NCI-H1930 (cell line): ENCODE measurements at places on chromosomes 3 and 15.

- no peak for DNase-seq
These were observed at the start of gene SCG5 for GRCh38 chr15:32641517-32642059. Gene SCG5 (plus strand): TSS chr15:32641710. CDS start chr15:32643593, 1,883 bp downstream.

GRCh38 chr15:65275728-65276126 lies 11.0 kb downstream of the PARP16 start:
- DNase-seq = no peak

- no peak for DNase-seq
These were observed 34.7 kb downstream of the GBE1 start for GRCh38 chr3:81726735-81727134.

DNA sequence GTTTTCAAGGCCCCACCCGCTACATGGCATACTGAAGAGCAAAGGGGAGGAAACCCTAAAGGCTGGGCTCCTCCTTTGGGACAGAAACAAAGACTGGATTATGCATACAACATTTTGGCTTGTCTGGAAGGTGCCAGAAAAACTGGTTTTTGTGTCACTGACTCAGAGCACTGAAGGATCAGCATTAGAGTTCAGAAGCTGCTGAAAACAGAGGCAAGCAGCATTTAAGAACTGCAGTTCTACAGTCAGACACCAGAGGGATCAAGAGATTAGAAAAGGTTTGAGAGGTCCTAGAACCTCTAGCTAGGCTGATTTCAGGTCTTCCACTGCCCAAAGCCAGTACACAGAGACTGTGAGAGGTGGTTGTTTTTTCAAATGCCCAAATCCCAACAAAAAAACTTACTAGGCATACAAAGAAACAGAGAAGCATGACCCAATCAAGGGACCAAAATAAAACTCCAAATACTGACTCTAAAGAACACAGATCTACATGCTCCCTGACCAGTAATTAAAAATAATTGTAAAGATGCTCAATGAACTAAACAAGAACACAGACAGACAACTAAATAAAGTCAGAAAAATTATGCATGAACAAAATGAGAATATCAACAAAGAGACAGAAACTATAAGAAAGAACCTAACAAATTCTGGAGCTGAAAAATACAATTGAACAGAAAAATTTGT lies 91.2 kb downstream of the SENP2 start:
- DNase-seq = peak; percentile 6

DNA sequence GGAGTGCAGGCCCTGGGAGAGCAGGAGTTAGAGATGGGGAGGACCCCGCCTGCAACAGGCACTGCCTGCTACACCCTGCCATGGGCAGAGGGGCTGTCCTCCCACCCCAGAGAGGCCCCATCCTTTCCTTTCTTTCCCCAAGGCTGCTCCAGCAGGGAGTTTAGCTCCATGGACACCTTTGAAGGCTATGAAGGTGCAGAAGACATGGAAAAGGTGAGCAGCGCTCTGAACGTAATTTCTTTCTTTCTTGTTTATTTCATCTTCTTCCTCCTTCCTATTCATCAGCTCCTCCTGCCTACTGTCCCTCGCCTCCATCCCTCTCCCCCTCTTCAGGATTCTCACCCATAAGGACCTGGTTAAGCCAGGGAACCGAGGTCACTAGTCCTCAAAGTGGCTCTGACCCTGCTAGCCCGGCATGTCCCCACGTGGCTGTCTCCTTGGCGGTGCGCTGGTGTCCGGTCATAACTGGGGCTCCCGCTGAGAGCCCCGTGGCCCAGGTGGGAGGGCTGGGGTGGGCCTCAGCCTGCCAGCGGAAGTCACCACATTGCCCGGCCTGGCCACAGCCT lies 16.0 kb upstream of the ADIPOQ start:
- DNase-seq = no peak

GRCh38 chr3:156497326-156497725 lies 57.6 kb downstream of the SSR3 start:
- no peak for DNase-seq

DNA sequence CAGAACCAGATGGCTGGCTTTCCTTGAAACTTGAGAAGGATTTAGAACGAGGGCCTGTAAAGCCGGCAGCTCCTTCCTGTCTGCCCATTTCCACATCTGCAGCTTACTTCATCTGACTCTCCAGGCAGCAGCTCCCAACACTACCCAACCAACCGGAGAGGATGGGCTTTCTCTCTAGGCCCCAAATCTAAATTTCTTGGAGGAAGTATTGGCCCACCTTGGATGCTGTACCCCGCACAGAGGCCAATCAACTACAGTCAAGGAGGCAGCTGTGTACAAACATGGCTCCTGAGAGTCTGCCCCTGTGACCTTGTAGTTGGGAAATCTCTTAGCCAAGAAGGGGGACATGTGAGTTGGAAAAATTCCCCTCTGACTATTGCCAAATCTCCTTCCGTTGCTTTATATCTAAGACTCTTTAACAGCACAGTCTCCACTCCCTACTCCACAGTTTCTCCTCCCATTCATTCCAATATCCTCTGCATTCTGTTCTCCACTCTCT lies 8.0 kb upstream of the ACAP2 start:
- no peak for DNase-seq

GRCh38 chr3:147371140-147371539 lies 35.2 kb downstream of the ZIC4 start:
- no peak for DNase-seq

GRCh38 chr15:32636410-32636809 lies 5.1 kb upstream of the SCG5 start:
- no peak for DNase-seq

DNA sequence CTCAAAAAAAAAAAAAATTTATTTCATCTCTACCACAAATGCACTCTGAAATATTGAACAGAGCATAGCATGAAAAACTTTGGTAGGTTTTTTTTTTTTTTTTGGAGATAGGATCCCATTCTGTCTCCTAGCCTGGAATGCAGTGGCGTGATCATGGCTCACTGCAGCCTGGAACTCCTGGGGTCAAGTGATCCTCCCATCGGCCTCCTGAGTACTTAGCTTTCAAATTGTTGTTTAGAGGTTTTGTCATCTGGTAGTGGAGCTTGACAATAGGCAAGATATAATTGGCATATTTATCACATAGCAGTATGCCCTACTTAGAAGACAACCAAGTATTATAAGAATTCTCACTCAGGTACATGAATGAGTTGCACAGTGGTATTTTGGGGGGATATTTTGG lies 234.2 kb upstream of the ST8SIA2 start:
- DNase-seq = no peak

DNA sequence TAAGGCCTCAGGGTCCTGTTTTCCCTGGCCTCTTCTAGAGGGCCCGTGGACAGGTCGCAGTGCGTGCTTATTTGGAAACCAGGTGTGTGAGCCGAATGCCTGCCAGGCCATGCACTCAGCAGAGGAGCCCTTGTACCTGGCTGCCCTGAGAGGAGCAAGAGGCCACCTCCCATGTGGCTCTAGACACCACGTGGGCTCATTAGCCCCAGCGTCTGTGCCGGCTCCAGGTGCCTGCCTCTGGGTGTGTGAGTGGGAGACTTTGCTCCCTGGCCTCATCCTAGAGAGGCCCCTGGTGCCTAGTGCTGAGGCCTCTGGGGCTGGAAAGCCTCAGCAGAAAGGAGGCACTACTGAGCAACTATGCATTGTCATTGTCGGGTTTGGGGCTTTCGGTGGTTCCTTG lies 50.4 kb downstream of the KLF13 start:
- DNase-seq = no peak

DNA sequence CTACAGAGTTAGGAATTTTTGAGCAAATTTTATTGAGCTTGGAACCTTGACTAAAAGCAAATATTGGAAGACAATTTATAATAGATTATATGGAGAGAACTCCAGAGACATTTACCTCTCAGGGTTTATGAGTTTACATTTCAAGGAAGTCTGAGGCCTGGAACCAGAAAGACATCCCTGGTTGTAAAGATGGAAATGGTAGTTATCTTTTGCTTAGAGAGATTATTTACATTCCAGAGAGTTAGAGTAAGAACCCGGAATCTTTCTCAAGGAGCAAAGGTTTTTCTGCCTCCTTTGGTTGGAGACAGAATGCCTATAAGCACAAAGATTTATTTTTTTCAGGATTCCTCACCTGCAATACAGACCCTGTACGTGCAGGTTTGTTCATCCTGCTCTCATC lies 458.1 kb downstream of the TBL1XR1 start:
- no peak for DNase-seq

- DNase-seq = no peak
These were observed 90.1 kb downstream of the SATB1 start for GRCh38 chr3:18334837-18335601.

- no peak for DNase-seq
These were observed 927 bp upstream of the FYTTD1 start for GRCh38 chr3:197748597-197749314.

DNA sequence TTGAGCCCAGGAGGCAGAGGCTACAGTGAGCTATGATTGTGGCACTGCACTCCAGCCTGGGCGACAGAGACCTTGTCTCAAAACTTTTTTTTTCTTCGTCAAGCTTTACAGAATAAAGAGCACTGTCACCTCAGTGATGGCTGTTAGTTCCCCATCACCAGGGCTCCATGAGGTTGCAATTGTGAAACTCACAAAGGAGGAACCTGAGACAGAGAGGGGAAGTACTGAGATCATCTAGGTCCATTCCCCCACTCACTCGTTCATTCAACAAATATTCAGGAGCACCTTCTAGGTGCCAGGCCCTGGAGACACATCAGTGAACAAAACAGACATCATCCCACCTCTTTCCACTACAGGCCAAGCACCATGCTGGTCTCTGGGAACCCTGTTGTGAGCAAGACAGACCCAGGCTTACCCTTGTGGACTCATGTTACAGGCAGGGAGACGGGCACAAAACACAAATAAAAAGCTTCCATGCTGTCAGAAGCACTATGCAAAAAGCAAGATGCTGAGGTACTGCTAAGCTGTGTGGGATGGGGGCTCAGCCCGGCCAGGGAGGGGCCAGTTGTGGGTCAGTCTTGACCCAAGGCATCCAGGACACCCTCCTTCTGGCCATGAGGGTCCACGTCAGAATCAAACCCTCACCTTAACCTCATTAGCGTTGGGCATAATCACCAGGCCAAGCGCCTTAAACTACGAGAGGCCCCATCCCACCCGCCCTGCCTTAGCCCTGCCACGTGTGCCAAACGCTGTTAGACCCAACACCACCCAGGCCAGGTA lies 2.1 kb upstream of the RHO start:
- no peak for DNase-seq

DNA sequence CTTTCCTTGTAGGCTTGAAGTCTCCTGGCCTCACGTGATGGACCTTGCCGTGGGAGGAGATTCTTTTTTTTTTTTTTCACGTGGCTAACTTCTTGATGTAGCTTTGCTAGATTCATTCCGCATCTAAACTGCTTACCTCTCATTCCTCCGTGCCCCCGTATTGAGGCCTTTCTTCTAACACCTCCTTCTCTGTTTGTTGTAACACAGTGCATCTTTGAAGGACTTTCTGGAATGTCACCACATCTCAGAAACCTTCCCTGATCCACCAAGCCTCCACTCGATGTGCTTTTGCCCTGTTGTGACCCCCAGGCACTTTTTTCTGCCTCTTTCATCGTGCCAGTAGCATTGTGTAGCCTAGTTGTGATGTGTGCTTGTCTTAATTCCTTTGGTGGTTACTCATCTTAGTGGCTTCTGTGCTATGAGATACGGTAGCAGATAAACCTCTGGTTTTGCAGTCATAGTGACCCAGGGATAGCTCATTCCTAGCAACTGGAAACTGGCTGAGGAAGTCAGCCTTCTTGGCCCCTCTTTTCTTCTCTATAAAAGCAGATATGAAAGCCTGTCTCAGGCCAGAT lies 1.6 kb upstream of the BNC1 start:
- DNase-seq = no peak

DNA sequence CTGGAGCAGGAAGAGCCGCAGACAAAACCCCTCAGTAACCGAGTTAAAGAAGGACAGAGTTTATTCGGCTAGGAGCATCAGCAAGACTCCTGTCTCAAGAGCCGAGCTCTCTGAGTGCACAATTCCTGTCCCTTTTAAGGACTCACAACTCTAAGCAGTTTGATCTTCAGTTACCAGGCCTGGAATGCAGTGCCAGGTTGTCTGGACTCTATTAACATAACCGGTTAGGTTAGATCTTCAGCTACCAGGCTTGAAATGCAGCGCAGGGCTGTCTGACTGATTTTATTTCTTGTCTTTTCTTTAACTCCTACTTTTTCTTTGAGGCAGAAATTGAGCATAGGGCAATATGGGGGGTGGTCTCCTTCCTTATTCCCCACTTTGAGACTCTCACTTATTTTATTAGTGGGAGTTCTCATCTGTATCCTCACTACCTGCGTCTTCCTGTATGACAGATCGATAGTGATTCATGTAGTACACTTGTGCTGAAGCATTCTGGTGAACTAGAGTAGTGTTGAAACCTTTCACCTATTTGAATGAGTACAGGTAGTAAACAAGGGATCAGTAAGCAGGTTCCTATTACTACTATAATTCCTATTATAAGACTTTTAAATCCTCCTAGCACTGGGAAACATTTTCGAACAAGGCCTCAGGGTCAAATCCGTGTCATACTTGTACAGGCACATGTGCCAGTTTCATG lies 325.0 kb downstream of the CGGBP1 start:
- DNase-seq = no peak

- DNase-seq = peak; percentile 66
These were observed at the start of gene CPEB1 for GRCh38 chr15:82647045-82647834. Gene CPEB1 (minus strand): TSS chr15:82647363. CDS start chr15:82628459, 18,904 bp downstream.

GRCh38 chr3:35385271-35385670 lies 254.1 kb upstream of the ARPP21 start:
- DNase-seq = no peak

DNA sequence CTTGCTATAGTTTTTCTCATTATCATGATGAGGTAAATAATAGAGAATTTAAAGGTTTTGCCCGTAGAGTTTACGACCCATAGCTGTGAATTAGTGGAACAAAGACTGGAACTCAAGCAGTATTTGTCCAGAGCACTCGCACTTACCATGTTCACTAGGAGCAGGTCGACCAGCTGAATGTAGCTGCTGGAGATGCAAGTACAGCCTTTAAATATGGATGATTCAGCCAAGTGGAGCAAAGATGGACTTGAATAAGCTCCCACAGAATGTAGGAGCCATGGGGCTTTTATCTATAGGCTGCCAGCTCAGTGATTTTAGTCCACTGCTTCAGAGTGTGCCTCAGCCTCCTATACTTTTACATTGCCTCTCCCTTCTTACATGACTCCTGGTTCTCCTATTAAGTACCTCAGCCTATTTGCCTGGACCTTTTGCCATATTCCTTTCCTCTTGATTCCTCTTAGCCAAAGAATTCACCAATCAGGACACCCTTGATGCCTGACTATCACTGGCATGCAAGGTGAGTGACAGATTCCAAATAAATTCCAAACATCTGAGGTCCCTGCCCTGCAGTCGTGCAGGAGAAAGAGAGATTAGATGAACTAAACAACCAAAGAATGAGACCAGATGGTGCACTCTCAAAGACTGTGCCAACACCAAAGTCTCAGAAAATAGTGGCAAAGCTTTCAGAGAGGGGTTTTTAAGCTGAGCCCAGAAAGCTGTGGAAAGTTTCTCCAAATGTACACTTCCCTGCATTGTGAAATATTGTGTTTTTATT lies 3.9 kb downstream of the MKRN3 start:
- DNase-seq = no peak

GRCh38 chr3:58104151-58104550 lies 95.9 kb downstream of the FLNB start:
- no peak for DNase-seq

DNA sequence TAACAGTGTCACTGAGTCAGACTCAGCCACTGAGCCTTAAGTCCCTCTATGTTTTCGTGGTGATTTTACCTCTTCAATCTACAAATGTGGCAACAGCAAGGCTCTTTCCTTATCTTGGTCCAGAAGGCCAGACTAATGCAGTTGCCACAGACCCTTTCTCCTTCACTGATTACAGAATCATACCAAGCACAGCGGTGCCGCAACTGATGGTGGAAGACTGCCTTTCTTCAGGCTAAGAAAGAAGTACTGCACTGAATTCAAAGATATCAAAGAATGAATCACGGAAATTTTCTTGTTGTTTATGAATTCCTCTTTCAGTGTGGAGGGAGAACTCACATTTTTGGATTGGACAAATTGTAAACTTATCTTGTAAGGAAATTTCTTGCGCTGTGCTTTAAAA lies 18.6 kb downstream of the DCP1A start:
- no peak for DNase-seq
